Dermis blood vessel endothelial cell (primary cell): ENCODE measurements at places on chromosomes 4 and X.

- no peak for DNase-seq
Measured at GRCh38 chrX:57771689-57772088, 91.6 kb upstream of the NLRP2B start.

GRCh38 chr4:145012841-145013240 is 85.2 kb downstream of the ANAPC10 start:
- DNase-seq, result peak; percentile 96

DNA sequence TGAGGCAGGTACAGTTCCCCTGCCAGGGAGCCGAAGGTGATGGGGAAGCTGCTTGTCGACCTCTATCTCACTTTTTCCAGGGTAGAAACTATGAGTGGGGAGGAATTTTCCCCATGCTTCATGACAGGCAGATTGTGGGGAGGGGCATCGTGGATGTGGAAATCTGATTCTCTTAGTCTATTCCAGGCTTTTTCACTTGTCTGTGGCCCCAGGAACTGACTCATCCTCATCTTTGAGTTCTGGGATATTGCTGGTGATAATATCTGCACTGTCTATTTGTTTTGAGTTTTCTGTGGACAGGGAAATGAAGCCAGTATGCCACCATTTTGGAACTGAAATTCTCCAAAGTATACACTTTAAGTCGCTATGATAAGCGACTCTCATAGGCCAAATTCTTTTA is 7.6 kb upstream of the TLR2 start:
- DNase-seq, result peak; percentile 24

DNA sequence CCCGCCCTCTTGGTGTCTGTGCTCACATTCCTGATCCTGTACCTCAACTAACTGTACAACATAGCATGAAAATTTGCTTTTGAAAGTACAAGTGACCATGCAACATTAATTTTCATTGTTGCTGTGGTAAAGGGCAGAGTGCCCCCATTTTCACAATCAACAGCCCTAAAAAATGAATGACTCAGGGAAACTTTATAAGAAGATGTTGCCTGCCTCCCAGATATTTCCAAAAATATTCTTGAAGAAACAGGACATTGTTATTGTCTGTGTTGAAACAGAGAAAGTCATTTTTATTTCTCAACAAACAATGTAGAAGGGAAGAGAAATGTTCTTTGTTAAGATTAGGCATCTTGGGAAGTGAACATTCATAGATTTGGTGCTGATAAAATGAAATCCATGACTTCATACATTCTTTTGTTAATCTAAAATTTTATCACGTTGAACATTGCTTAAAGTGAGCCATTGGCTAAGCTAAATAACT is 113.9 kb upstream of the ANXA3 start:
- DNase-seq, result no peak

GRCh38 chrX:15822922-15823321 is 31.7 kb downstream of the AP1S2 start:
- DNase-seq, result no peak

GRCh38 chr4:127916512-127916911 is 35.8 kb downstream of the PLK4 start:
- DNase-seq, result no peak

GRCh38 chrX:23742174-23742696 is 841 bp downstream of the ACOT9 start:
- peak; percentile 65 for DNase-seq

DNA sequence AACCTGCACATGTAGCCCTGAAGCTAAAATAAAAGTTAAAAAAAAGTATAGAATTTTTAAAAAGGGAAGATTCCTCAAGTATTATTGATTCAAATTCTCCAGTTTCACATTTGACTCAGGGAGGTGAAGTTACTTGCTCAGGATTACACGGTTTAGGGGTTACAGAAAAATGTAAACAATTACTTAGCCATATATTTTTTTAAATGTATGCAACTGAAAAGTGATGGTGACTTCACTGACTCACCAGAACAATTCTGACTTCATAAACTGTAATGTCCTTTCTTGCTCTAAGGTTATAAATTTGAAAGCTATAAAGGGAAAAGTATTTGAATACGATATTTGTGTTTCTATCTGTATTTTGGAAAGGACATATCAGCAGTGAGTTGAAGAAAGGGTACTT is 371.2 kb downstream of the SPRY1 start:
- no peak for DNase-seq

DNA sequence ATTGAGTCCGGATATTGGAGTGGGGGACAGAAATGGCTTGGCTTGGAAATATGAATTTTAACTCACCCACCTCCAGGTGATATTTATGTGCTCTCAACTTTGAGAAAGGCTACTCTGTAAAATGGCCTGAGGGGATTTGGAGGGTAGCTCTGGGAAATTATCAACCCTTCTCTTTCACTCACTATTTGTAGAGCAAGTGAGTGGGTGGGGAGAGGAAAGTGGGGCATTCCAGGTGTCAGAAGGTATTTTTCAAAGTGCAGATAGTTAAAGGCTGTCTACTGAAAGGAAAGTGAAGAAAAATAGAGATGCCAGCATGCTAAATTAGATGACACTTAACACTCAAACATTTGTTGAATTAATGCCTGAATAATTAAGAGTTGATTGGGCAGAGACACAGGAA is 44.1 kb downstream of the TMEM164 start:
- DNase-seq, result no peak

DNA sequence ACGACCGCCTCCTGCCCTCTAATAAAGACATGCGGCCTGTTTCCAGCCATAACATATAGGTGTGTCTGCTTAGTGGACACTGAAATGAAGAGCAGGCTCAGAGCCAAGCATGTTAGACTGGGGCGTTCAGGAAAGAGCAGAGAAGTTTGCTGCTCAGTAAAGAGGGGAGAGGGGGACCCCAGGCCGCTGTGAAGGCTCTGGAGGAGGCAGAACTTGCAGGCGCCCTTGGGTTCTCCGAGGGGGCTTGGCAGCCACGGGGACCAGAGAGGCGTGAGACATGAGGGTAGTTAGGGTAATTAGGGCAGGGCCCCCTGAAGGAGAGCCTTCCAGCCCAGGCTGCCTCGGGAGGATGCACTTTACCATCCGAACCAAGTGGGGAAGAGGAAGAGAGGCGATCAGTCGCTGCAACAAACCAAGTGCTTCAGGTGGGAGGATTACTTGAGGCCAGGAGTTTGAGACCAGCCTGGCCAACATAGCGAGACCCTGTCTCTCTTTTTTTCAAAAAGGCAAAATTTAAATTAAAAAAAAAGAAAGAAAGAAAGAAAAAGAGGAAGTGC is 46.6 kb upstream of the CDKN2AIP start:
- no peak for DNase-seq

GRCh38 chr4:184382189-184382846 is 92.0 kb downstream of the IRF2 start:
- peak; percentile 59 for DNase-seq

- no peak for DNase-seq
Measured at GRCh38 chr4:79399076-79399475, 9.0 kb downstream of the GK2 start.

GRCh38 chrX:55919367-55920221 is 202.0 kb downstream of the RRAGB start:
- DNase-seq, result no peak

GRCh38 chr4:164856396-164856795 is 20.6 kb upstream of the APELA start:
- DNase-seq, result no peak

- DNase-seq, result peak; percentile 71
Measured at GRCh38 chrX:150036181-150036580, 97.9 kb upstream of the EOLA2 start.

- no peak for DNase-seq
Measured at GRCh38 chrX:101252634-101253033, 33.0 kb downstream of the DRP2 start.

DNA sequence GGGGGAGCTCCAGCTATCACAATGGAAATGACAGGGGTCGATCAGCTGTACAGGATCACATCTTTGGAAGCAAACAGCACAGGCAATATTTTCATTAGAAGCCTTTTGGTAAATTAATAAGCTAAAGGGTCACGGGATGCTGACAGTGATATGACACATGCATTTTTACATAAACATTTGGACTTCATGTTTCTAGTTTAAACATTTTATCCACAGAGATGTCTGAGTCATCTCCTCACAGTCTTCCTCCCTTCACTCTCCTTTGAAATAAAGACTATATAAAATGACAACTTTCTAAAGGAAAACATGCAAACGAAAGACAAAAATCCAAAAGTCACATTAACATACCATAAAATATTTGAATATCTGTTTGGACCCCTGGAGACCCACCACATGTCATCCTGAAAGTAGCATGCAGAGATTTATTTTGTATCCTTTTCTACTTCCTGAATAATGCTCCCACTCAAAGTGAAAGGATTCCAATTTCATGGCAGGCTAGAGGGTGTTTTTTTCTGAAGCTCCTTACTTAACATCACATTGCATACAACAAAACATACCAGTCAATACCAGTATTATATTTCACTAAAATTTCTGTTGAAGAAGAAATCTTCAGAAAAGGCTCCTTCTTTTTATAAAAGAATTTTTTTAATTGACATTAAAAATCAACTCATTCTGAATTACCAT is 200.1 kb upstream of the PPARGC1A start:
- DNase-seq, result no peak

DNA sequence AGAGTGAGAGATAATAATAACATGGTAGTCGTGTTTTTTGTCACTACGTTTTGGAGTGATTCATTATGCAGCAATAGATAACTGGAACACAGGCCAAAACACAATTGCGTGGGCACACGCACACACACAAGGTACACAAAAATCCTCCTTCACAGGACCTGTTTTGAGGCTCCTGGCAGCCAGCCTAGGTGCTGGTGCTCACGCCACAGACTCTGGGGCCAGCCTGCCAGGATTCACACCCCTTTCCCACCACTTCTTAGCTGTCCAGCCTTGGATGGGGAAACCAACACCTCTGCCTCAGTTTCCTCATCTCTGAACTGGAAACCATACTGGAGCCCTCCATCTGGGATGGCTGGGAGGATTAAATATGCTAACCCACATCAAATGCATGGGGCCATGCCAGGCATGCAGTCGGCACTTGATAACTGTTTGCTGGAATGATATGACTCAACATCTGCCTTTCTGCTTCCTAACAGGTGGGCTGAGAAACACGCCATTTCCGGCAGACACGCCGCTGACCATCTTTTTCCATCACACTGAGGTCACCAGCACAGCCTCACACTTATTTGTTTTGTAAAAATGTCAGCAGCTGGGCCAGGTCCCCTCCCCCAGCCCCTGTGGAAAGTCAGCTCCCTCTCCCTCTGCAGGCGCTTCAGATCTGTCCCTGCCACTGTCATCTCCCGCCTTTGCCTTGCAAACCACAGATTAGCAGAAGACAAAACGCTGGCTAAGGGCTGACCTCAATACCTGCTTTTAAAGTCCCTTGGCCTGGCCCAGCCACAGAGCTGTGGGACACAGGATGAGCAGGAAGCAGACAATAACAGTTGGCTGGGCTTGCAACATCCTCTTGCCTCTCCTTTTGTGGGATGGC is 237.5 kb downstream of the BCOR start:
- peak; percentile 88 for DNase-seq

GRCh38 chr4:52016981-52017380 is 3.2 kb downstream of the LRRC66 start:
- no peak for DNase-seq

GRCh38 chr4:170259631-170260153 is 169.9 kb upstream of the AADAT start:
- peak; percentile 62 for DNase-seq
